Activated naive CD4-positive, alpha-beta T cell treated with anti-CD3 and anti-CD28 coated beads, Interleukin-2, amount 10 ng/mL, durations not matched to agents 5 hours and 36 hours (primary cell): ENCODE measurements at places on chromosomes 3 and 15. TPM values are rescaled to one million over a fixed set of nuclear protein-coding genes. Genes with fewer than 3 reads are reported as not detected.

DUOX2 gene
- total RNA-seq = not detected

PYGO1 gene
- total RNA-seq = not detected

KLHL40 gene
- total RNA-seq = not detected

LDHAL6B gene
- not detected for total RNA-seq

IGSF10 gene
- not detected for total RNA-seq

WNT5A gene
- total RNA-seq = not detected

TUSC7 gene
- total RNA-seq = not detected

OR5AC2 gene
- not detected for total RNA-seq

C3orf70 gene
- total RNA-seq = not detected

SENP8 gene
- total RNA-seq = 1.2 TPM

PRSS50 gene
- not detected for total RNA-seq

VGLL4 gene
- total RNA-seq = 45.7 TPM

NOX5 gene
- not detected for total RNA-seq

GOLGA6A gene
- 0.08 TPM for total RNA-seq

USP19 gene
- total RNA-seq = 66.8 TPM

CYP1A1 gene
- 6.0 TPM for total RNA-seq

ROPN1 gene
- not detected for total RNA-seq

FOXB1 gene
- total RNA-seq = 0.75 TPM

MUC20 gene
- total RNA-seq = 2.7 TPM

POTEB gene
- not detected for total RNA-seq

CCR8 gene
- total RNA-seq = 0.76 TPM

ATP13A4 gene
- 1.4 TPM for total RNA-seq

SYNPR gene
- not detected for total RNA-seq
